Activated CD4-positive, alpha-beta T cell treated with anti-CD3 and anti-CD28 coated beads, Interleukin-2, amount 10 ng/mL, durations not matched to agents 7 days and 5 days (primary cell): ENCODE measurements at places on chromosomes 3 and 15. TPM values are rescaled to one million over a fixed set of nuclear protein-coding genes. Genes with fewer than 3 reads are reported as not detected.

The PARP16 gene
- total RNA-seq: 21.7 TPM

The CTXND1 gene
- not detected for total RNA-seq

The SMCO1 gene
- total RNA-seq: not detected

The ALDH1L1 gene
- total RNA-seq: not detected

The SCAANT1 gene
- not detected for total RNA-seq

The PDIA5 gene
- 12.3 TPM for total RNA-seq

The PLSCR2 gene
- total RNA-seq: not detected

The PLA2G4E gene
- total RNA-seq: not detected
